ENCODE measurements at places on chromosomes 16 and 17.

- DNase-seq: no peak
Observed at GRCh38 chr17:77698903-77699623, 259.4 kb upstream of the TNRC6C start.

- no peak for DNase-seq
Observed at GRCh38 chr17:3978421-3979289, 14.4 kb upstream of the ATP2A3 start.

DNA sequence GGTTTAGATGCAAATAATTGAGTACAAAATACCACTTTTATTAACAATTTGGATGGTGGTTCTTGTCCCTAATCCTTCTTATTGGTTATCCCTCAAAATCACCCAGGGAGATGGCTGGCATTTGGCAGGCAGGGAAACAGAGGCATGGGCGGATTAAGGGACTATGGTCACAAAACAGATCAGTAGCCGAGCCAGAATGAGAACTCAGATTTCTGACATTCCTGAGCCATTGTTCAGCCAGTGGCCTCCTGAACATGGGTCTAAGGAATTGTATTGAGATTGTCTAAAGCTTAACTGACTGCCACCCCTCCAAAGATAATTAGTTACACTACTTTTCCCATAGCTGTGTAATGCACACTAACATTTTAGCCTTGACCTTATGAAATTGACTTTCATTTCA, 88.4 kb downstream of the CHD9NB start:
- DNase-seq: no peak

DNA sequence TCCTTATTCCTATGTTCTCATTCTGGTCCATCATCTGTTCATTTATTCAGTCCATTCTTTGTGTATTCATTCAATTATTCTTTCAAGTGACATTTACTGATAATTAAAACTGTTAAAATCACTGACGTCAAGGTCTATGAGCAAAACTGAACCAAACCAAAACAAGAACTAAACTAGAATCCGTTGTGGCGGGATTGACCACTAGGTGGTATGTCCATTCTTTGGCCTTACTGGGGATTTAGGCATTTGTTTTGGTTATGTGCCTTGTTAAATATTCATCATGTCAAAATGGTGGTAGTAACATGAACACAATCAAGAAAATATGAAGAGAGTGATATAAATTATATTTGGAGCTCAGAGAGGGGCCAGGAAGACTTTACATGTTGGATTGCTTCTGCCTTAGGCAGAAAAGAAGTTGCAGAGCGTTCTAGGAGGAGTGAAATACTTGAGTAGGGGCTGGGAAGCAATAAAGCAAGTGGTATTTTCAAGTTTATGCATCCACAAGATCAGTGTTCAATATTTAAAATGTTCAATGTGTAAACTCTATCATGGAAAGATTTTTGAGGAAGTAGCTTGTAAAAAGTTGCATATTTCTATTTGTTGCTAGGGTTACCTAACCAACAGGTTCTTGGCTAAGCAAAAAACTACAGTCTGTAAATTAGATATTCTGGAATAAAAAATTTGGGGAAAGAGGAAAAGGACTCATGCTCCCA, 129.0 kb downstream of the CDH13 start:
- no peak for DNase-seq

GRCh38 chr17:9240659-9241370, 219.5 kb downstream of the NTN1 start:
- no peak for DNase-seq

GRCh38 chr17:61235001-61235826, 164.4 kb upstream of the TBX2 start:
- no peak for DNase-seq
